Neural progenitor cell (in vitro differentiated cells): ENCODE measurements at places on chromosomes 6 and 20. TPM values are rescaled to one million over a fixed set of nuclear protein-coding genes. Genes with fewer than 3 reads are reported as not detected.
A peak's percentile ranks its signal among the peaks of the same experiment; 100 is the strongest.

DNA sequence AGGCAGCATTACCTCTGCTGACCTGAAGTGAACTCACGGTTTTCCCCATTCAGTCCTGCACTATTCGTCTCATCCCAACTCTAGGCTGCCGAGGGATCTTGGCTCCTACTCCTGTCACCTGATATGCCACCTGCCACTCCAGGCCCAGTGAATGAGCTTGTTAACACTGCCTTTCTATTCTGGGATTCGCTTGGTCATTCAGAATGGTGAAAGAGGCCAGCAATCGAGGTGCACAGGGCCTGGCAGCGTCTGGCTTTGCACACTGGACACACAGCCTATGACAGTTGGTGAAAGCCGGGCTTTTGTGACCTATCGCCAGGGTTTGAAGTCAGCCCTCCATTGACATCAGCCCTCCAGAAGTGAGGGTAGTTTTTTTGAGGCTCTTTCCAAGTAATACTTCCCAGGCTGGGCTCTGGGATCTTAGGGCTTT lies 59.3 kb upstream of the MYL9 start:
- no peak for DNase-seq

DNA sequence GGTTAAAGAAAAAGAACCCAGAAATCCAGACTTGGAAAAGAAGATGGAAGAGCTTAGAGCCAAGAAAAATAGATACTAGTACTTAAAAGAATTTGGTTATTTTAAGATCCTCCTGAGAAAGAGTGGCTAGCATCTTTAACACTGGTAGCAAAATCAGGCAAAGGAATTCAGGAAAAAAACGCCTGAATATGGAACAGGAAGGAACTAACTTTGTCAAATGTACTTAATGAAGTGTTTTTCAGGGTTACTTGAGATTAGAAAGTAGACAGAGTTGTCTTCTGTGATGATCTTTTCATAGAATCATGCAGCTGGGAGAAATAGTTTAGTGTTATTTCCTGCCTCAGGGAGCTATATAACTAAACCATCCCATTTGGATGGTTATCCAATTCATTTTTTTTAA lies 50.8 kb upstream of the SASH1 start:
- DNase-seq, result no peak

DNA sequence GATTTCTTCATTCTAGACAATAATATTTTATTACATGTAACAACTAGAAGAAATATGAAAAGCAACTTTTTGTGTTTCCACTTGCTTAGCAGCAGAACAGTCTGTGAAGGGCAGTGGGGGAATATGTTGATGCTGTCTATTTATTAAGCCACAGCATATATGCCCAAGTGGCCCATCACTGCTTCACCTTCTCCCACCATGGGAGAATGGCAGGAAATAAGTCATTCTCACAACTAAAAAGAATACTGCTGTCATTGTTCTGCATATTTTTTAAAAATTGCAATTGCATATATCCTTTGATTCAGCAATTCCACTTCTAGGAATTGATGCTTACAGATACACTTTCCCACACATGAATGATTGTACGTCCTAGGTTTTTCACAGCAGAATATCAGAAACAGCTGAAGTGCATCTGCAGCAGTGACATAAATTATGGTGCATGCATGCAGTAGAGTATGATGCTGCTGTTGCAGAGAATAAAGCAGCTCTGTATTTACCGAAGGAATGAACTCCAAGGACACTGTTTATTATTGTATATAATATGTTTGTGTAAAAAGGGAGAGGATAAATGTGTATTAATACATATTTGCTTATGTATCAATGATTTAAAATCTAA lies 26.8 kb downstream of the KIF3B start:
- DNase-seq, result no peak

GRCh38 chr20:19830211-19830785 lies 72.2 kb downstream of the RIN2 start:
- no peak for DNase-seq

- no peak for DNase-seq
These were observed 822.5 kb downstream of the DHX35 start for GRCh38 chr20:39784693-39785092.

- no peak for DNase-seq
These were observed 15.4 kb downstream of the SLC17A4 start for GRCh38 chr6:25769983-25770382.

DNA sequence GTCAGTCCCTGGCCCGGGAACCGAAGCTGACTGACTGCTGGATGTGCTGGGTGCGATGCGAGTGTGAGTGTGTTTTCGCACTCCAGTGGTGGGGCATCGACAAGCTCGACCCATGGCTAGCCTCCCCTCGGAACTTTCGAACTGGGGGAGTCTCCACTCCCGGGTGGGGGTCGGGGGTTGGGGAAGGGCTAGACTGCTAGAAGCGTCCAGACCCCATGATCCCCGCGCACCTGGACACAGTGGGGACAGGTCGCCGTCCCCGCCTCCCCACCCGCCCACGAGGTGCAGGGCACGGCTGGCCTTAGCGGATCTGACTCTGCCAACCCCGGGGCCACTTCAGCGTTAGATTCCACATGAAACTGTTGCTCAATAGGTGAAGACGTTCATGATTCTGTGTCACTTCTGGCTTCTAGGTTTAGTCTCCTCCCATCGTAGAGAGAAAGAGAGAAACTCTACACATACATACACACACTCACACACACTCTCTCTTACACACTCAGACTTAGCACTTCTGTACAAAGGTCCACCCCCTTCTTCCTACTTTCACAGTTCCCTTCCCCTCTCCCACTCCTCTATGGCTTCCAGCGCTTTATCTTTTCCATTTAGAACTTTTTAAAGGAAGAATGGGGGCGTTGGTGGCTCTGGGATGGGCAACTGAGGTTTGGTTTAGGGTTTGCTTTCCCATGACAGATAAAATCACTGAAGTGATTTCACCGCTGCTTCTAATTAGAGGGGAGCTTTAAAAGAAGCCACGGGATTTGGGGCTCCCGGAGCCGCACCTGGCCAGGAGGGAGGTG lies 5.1 kb upstream of the TFAP2A start:
- DNase-seq, result no peak

GRCh38 chr6:16205377-16206144 lies 32.8 kb upstream of the GMPR start:
- no peak for DNase-seq

DNA sequence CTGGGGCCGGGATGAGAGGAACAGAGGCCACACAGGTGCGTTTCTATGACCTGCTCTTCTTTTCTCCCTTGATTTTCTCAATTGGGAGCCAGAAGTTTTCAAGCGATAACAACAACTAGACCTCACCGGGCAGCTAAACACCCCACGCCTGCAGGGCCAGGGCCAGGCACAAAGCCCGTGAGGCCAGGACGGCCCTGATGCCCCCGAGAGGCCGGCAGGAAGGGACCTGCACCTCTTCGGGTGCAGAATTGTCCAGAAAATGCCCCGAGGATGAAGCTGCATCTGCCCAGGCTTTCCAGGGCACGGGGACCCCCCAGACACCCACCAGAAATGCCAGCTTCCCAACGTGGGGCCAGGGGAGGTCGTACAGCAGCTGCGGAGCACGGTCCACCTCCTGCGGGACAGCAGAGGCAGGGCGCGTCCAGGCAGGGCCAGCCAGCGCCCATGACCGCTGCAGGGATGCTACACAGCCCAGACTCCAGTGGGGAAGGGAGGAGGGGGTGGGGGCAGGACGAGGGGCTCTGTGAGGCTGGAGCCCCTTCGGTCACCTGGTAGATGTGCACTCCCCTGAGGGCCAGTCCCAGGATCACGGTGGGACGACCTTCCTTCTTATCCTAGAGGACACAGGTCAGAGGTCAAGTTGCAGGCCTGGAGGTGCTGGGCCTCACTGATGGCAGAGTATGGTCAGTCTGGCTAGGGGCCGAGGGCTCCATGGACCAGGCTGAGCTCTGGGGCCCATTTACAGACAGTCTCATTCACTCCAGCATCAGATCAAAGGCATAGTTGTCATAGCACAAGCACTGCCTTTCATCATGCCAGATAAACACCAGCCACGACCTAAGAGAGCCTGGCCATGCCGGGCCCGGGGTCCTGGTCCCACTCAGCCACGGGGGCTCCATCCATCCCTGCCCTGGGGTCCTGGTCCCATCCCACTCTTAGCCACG lies 16.4 kb downstream of the FRMD1 start:
- DNase-seq, result no peak

DNA sequence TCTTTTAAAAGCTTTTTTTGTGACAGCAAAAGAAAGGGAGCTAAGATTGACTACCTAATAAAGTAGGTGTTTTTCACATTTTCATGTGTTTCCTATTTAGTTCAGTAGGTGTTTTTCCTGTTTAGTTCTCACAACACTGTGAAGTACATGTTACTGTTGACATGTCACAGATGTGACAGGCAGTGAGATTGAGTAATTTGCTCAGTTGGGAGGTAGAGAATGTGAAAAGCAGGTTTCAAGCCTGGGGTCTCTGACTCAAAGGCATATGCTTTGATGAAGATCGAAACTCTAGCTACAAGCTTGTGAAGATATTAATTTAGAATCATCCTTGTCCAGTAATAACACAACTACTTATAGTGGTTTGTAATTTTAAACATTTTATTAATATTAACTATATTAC lies 43.1 kb downstream of the SLX4IP start:
- DNase-seq, result no peak

DNA sequence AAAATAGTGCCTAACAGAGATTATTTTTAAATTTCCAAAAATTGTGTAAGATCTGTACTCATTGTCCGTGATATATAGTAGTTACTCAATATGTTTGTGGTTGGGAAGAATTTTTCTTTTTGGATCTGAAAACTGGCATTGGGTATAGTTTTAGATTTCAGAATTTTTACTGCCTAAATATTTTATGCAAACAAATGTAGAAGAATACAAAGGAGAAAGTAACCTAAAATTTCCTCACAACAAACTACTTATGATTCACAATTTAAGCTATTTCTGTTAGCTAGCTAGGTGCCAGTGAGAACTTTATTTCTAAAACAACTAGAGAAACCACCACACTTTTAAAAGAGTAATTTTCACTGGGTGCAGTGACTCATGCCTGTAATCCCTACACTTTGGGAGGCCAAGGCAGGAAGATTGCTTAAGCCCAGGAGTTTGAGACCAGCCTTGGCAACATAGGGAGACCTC lies 38.8 kb downstream of the SESN1 start:
- no peak for DNase-seq

DNA sequence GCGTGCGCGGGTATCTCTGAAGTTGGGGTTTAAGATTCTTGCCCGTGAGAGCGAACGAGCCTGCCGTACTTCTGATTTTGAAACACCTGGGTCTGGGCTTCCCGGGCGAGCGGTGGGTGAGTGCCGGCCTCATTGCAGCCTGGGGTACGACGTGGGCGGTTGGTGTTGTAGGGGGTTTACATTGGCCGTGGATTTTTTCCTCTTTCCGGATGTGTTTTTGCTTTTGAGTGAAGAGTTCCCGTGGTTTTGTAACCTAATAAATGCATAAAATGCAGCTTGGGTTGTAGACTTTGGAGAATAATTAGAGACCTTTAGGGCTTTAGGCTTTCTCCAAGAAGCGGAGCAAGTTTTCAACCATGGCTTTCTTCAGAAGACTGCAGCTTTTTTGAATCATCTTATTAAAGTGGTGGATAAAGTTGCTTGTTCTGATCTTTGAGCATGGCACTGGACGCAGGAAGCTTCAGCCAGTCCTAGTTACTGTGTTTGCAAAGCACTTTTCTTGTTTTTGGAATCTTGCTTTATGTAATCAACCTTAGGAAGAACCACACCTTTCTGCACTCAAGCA lies 314 bp downstream of the FARS2 start:
- no peak for DNase-seq

GRCh38 chr6:140077827-140078560 lies 703.5 kb upstream of the CITED2 start:
- no peak for DNase-seq

- DNase-seq, result no peak
These were observed 78.3 kb downstream of the CD109 start for GRCh38 chr6:73774311-73774774.

- no peak for DNase-seq
These were observed 280.3 kb upstream of the TCF21 start for GRCh38 chr6:133608620-133609019.

- DNase-seq, result no peak
These were observed 158.1 kb downstream of the SOX4 start for GRCh38 chr6:21751608-21752007.

DNA sequence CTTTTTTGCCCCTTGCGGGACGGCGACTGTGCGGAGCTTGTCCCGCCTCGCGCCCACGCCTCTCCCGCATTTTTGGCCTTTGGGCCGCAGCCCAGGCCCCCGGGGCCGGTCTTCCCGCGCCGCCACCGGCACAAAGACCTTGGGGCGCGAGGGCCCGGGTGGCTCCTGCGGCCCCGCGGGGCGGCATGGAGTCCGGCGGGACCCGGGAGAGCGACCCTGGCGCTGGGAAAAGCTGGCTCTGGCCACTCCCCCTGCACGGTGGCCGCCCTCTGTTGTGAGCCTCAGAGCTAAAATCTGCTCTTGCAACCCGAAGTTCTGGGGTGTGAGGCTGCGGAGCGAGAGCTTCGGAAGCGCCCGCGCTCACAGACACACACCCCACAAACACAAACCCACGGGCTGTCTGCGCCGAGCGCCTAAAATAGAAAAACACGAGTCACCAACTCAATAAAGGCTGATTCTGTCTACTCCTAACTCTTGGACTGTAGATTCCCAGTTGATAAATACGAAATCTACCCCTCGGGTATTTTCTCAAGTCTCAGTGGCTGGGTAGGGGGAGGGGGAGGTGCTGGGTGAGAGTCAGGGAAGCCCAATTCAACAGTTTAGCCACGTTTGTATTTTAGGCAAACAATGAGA lies 496 bp upstream of the BEND3 start:
- peak; percentile 89 for DNase-seq

DNA sequence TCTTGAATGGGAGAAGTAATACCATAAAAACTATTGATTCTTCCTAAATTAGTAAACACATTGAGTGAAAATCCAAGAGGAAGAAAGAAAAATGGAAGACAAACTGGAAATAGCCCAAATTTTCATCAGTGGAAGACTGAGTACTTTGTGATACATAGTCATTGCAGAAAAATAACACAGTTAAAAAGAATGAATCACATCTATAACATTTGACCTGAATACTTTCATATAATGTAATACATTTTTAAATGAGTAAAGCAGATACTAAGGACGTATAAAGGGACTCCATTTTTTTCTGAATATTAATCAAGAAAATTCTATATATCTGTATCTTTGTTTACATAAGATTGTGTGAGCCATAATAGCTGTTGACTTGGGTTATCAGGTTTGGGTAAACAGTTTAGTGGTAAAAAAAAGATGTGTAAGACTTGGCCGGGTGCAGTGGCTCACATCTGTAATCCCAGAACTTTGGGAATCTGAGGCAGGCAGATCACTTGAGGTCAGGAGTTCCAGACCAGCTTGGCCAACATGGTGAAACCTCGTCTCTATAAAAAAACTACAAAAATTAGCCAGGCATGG lies 4.3 kb upstream of the SLC17A2 start:
- DNase-seq, result no peak

- DNase-seq, result no peak
These were observed 402.1 kb upstream of the CHD6 start for GRCh38 chr20:42020316-42020715.

Gene TSPO2
- not detected in 2 replicates for total RNA-seq

Gene LY6G6C
- total RNA-seq, result not detected in 2 replicates

Gene PROKR2
- total RNA-seq, result not detected in 2 replicates

Gene TREM1
- not detected in 2 replicates for total RNA-seq

Gene IPCEF1
- total RNA-seq, result 0.13 and 0.25 TPM in 2 replicates
